NCI-H1417 (cell line): ENCODE measurements at places on chromosomes 5 and 9.

DNA sequence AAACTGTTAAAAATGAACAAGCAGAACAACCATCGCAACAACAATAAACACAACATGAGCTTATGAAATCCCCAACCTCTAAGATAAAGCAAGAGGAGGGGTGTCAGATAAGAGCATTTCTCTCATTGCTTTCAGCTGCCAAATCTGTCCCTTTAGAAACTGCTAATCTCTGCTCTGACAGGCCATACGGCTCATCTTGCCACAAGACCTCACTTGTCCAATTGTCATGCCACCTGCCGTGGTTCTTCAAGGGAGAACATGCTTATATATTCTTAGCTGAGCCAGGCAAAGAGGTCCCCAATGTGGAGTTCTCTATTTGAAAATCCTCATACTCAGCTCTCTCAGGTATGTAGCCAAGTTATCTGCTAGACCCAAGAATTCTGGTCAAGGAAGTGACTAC lies 405.0 kb upstream of the TNC start:
- DNase-seq, result no peak

DNA sequence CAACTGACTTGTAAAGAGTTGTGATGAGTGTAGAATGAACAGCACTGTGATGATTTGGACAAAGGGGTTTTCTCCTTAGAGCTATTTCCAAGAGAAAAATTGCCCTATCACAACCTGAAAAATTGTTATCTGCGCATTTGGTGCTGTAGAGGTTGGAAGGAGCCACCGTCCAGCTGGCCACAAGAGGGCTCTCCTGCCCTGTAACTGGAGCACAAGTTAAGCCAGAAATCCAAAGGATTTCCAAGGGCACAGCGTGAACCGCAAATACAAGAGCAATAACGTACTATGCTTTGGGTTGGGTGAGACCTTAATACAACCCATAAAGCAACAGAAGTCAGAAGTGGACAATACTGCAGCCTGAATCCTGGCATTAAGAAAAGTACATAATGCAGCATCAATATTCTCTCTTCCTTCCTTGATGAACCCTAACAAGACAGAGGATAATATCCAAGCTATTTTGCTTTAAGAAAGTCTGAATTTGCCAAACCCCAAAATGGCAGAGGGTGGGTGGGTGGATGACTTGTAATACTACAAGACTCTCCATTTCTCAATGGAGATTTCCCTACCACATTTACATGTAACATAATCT lies 56.8 kb upstream of the SMIM32 start:
- peak; percentile 66 for DNase-seq

GRCh38 chr5:120546922-120547321 lies 82.8 kb downstream of the PRR16 start:
- DNase-seq, result no peak

- no peak for DNase-seq
Measured at GRCh38 chr5:33316773-33317172, 124.0 kb upstream of the TARS1 start.

DNA sequence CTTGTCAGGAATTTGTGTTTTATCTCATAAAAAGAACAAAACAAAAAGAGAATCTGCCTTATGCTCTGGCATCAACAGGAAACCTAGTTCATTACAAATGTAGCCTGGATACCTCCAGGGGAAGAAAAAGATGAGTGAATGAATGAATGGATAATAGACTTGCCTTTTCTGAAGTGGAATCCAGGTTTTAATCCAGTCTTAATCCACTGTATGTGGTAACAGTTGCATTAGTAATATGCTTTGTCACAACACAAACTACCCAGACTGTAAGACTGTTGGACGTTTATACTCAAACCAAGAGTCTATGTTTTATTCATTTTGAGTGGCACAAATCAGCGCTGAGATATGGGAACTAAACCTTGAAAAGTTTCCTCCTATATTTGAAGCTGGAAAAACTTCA lies 32.1 kb upstream of the MAP3K1 start:
- DNase-seq, result no peak
